ENCODE measurements at places on chromosomes 5 and 9. TPM values are rescaled to one million over a fixed set of nuclear protein-coding genes. Genes with fewer than 3 reads are reported as not detected.

GRCh38 chr9:136174779-136175615 is 29.9 kb downstream of the LHX3 start:
- no peak for DNase-seq

The CDO1 gene
- 5.4 TPM for total RNA-seq

- no peak for DNase-seq
Observed at GRCh38 chr9:83521411-83521810, 16.8 kb downstream of the FRMD3 start.

- no peak for DNase-seq
Observed at GRCh38 chr5:56080375-56081052, 85.8 kb upstream of the IL6ST start.

DNA sequence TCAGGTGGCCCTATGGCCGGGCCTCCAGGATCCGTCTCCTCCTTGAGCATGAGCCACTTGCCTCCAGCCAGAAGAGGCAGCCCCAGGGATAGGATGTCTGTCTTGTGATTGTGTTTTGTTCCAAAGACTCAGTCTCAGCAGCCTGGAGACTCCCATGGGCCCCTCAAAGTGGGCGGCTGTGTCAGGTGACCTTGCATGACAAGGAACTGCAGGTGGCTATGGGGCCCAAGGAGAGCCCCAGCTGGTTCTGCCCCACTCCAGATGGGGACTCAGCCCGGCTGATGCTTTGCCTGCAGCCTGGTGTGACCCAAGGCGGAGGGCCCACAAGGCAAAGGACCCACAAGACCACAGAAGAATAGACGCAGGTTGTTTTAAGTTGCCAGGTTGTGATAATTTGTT is 284.3 kb upstream of the IRX4 start:
- DNase-seq: no peak

- no peak for DNase-seq
Observed at GRCh38 chr5:159886296-159886695, 30.0 kb upstream of the ADRA1B start.

The SRP19 gene
- 26.6 TPM for total RNA-seq

The GFI1B gene
- 0.25 TPM for total RNA-seq

- no peak for DNase-seq
Observed at GRCh38 chr5:164722702-164723101, 1217.3 kb downstream of the MAT2B start.

The ERCC8 gene
- 5.2 TPM for total RNA-seq

GRCh38 chr9:17005056-17005823 is 129.6 kb upstream of the CNTLN start:
- DNase-seq: peak; percentile 45

- DNase-seq: no peak
Observed at GRCh38 chr5:159854916-159855315, 61.4 kb upstream of the ADRA1B start.

The ANGPTL2 gene
- 27.4 TPM for total RNA-seq

GRCh38 chr5:73883646-73884045 is 257.6 kb downstream of the ARHGEF28 start:
- no peak for DNase-seq

The SPARC gene
- total RNA-seq: 439 TPM

The NTRK2 gene
- 5.5 TPM for total RNA-seq

The MARCOL gene
- not detected for total RNA-seq

GRCh38 chr5:113806250-113806649 is 292.8 kb downstream of the YTHDC2 start:
- DNase-seq: no peak

DNA sequence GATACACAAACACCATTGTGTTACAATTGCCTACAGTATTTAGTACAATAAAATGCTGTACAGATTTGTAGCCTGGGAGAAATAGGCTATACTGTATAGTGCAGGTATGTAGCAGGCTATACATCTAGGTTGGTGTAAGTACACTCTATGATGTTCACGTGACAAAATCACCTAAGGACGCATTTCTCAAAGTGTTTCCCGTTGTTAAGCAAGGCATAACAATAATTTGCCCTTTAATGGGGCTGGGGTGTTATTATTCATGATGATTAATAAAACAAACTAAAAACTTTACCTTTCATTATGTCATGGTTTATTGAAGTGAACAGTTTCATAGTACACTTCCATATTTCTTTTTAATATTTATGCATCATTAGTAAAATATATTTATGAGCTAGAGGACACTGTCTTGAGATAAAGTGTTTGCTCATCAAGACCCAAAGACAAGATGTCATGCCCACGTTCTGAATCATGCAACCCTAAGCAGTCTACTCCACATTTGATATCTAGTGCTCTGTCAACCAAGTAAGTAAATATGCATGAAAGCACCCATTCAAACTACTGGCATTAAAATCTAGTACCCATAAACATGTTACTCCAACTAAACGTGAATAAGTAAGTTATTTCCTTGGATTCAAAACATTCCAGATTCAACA is 220.5 kb downstream of the NR2F1-AS1 start:
- no peak for DNase-seq

GRCh38 chr9:93125331-93125894 is 8.6 kb downstream of the NINJ1 start:
- DNase-seq: no peak

DNA sequence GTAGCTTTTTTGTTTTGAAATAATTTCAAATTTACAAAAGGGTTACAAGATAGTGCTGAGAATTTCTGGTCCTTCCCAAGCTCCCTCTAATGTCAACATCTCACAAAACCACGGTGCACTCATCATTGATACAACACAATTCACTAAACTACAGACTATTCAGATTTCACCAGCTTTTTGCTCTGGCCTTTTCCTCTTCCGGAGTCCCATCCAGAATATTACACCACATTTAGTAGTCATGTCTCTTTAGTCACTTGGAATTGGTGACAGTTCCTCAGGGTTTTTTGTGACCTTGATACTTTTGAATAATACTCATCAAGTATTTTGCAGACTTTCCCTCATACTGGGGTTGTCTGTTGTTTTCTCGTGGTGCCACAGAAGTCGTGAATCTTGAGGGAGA is 484.0 kb downstream of the GADD45G start:
- no peak for DNase-seq

The BAAT gene
- total RNA-seq: not detected

GRCh38 chr9:78150312-78150982 is 85.4 kb upstream of the CEP78 start:
- DNase-seq: no peak
